Activated CD4-positive, alpha-beta T cell treated with anti-CD3 and anti-CD28 coated beads, Interleukin-2, amount 10 ng/mL, durations not matched to agents 24 days and 14 days (primary cell): ENCODE measurements at places on chromosomes 13 and 19. TPM values are rescaled to one million over a fixed set of nuclear protein-coding genes. Genes with fewer than 3 reads are reported as not detected.

Gene ZNF610
- 0.12 and 0.85 TPM in 2 replicates for total RNA-seq

Gene SLC10A2
- total RNA-seq, result not detected in 2 replicates

Gene C1QTNF9
- 0.09 TPM in 1 of 2 replicates, not detected in the other for total RNA-seq

Gene FAM83E
- total RNA-seq, result 5.1 and 6.4 TPM in 2 replicates

Gene C3
- 4.8 and 5.3 TPM in 2 replicates for total RNA-seq

Gene LILRA1
- not detected in 2 replicates for total RNA-seq

- DNase-seq, result peak; percentile 50
These were observed 7.8 kb downstream of the CYP4F11 start for GRCh38 chr19:15926484-15926883.

- peak; percentile 83 for DNase-seq
These were observed 61.9 kb upstream of the ATP12A start for GRCh38 chr13:24618011-24618955.

GRCh38 chr19:35195830-35196229, 32.7 kb downstream of the FAM187B start:
- no peak for DNase-seq

GRCh38 chr13:113973218-113974164, at the start of gene C13orf46:
C13orf46 (minus strand) TSS chr13:113974076; CDS start chr13:113973997, 79 bp downstream.
- no peak for DNase-seq

DNA sequence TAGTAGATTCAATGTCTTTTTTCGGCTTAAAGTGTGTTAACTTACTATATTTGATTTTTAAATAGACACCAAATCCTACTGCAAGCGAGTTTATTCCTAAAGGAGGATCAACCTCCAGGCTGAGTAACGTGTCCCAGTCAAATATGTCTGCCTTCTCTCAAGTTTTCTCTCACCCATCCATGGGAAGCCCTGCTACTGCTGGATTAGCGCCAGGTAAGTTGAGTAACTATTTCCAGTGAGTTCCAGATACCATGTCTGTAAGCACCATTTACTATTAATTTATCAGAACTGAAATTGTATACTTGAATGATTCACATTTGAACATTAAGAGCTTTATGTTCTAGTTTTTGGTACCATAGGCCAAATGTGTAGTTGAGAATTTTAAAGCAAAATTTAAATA, 81.8 kb downstream of the PAN3 start:
- no peak for DNase-seq

GRCh38 chr19:10327793-10328192, 5.5 kb downstream of the RAVER1 start:
- no peak for DNase-seq

DNA sequence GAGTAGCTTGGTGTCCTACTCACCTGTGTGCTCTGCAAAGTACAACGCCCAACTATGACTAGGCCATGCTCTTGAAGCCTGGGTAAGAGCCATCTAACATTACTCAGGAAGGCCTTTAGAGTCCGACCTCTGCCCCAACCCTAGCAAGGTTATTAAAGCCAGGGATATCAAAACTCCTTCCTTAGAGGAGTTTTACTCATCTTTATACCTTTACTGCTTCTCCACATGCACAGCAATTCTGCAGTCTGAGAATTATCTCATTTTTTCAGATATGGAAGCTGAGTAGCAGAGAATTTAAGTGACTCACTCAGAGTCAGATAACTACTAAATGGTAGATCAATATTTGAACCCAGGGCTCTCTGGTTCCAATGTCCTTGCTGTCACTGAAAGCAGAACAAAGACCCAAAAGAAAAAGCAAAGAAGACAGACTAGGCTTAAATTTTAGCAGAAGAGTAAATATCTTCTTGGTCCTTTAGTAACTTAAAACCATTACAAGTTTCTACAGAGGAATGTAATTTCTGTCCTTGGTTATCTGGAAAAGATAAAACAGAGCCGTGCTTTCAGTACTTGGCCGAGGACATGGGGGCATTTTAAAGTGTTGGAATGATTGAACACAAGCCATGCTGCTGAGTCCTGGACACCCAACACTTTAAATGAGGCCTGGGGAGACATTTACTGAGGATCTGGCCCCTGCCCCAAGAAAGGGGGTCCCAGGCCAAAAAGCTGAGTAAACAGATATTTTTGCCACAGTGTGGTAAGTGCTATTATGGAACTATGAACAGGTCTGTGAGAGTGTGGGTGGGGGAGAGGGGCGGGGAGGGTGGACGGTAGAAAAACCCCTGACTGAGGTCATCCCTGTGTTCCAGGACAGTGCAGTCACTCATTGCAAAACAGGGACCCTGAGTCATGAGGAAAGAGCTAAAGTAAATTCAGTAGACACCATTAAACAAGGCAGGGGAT, 18.4 kb upstream of the KPNA3 start:
- DNase-seq, result no peak

GRCh38 chr19:17506745-17507144, 4.7 kb upstream of the PGLS start:
- no peak for DNase-seq

DNA sequence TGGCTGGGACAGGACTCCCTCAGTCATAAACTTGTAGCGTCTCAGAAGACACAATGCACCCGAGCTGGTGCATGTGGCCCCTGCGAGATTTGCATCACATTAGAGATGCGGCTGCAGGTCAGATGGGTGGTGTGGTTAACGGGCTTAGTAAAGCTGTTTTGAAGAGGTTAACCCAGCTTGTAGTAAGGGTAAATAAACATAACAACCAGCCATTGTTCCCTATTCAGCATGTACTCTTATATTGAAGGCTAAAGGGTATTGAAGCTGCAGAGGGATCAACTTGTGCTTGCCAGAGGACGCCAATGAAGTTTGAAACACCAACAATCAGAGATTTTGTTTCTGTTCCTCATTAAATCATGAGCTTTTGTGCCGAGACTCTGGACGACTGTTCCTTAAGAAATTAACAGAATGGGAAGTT, 79.4 kb downstream of the ZIC5 start:
- no peak for DNase-seq

GRCh38 chr19:19464339-19465098, 50.8 kb downstream of the TSSK6 start:
- no peak for DNase-seq

DNA sequence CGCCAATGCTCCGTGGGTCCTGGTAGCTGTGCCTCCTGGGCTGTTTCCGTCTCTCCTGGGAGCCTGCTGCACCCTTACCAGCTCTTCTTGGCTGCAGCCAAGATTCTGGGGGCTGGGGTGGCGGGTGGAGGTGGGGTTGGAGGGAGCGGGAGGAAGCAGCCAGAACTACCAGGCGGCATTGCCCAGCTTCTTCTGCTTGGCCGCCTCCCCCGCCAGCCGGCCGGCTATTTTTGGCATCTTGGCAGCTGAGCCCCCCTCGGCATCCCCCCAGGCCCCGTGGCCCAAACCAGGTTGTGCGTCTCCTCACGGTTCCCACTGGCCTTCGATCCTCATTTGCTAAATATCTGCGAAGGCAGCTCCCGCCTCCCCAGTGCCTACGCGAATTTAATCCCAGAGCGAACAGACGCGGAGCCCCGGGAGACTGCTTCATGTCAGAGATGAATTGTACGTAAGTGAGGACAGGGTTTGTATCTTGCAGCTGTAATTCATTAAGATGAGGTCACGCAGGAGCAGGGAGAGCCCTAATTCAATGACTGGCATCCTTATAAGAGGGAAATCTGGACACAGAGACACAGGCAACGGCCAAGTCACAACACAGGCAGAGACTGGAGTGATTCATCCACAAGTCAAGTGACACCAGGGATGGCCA, 12.8 kb upstream of the PEAK3 start:
- no peak for DNase-seq

- peak; percentile 1 for DNase-seq
These were observed 661.3 kb upstream of the KLF12 start for GRCh38 chr13:74795526-74795925.

- DNase-seq, result no peak
These were observed 51.8 kb upstream of the MYCBP2 start for GRCh38 chr13:77378662-77379061.

GRCh38 chr19:16871871-16872270, 16.9 kb upstream of the F2RL3 start:
- no peak for DNase-seq
